OCI-LY7 (cell line): ENCODE measurements at places on chromosomes 3 and 15. TPM values are rescaled to one million over a fixed set of nuclear protein-coding genes. Genes with fewer than 3 reads are reported as not detected.

DNA sequence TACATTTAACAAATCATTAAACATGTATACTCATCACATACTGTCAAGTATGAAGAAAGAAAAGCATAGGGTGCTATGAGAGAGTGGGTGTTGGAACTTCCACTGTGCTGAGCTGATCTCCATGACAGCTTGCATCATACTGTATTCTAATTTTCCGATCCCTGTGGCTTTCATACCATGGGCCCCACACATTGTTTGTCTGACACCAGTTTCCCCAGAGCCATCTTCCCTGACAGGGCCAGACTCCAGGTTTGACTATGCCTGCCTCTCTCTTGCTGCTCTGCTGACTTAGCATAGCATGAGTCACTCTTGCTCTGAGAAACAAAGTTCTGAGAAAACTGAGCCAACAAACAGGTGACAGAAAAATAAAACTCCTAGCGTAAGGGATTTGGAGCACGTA, 37.0 kb upstream of the CASR start:
- no peak for DNase-seq

DNA sequence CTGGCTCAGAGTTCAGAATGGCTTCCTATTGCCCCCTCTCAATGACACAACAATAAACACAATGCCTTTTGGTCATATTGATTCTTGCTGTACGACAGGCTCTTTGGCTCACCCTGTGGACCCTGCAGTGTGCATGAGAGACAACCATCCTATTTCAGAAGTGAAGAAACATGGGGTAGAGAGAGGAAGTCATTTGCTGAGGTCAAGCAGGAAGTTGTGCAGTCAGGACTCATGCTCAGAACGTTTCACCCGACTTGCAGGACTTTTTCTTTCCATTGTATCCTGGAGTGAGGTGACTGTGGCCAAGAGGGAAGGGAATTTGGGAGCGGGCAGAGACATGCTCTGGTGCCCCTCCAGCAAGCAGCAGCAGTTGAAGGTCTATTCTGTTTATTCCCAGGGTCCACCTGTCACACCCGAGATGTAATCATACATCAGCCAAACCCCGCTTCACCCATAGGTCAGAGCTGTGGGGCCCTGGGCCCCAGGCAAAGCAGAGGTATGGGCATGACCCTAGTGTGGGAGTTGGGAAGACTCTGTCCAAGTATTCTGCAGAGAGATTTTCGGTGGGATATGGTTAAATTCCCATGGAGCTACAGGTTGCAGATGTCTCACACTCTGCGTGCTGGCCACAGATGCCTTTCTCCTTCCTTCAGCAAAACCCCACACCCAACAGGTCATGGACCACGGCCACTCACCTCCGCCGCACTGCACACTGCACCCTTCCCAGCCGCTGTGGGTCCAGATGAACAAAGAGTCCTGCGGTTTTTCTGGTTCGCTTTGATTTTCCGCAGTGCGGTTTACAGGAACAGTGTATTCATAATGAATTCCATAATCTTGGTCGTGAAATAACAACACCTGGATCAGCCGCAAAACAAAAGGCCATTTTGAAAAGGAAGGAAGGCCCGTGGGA, 290.6 kb downstream of the ADAMTS17 start:
- DNase-seq, result no peak

- DNase-seq, result no peak
These were observed 51.7 kb upstream of the TJP1 start for GRCh38 chr15:29873947-29874411.

DNA sequence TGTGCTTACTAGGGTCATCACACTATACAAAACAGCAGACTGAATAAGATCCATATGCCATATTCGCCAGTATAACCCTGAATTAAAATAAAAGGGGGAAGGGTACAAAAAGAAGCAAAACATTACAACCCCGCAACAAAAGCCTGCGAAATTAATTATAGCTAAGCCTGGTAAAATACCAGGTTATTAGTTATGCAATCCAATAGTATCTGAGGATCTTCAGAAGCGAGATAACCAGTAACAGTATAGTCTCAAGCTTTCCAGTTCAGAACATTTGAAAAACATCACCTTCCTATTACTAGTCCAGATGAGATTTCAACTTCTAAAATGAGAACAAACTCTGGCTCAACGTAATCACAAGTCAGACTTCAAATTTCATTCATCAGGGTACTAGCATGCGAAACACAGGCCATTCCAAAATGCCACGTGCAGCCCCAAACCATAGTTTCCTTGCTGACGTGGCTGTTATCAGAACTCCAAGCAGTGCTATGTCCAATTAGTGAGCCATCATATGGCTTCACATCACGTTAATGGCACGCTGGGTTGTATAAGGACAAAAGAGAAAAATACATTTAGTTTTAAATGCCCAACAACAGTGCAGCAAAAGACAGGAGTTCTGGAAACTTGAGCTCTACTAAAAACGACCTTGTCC, 1.1 kb downstream of the SSR3 start:
- peak; percentile 24 for DNase-seq

- DNase-seq, result no peak
These were observed 1552.3 kb downstream of the OTOL1 start for GRCh38 chr3:163048881-163049280.

DNA sequence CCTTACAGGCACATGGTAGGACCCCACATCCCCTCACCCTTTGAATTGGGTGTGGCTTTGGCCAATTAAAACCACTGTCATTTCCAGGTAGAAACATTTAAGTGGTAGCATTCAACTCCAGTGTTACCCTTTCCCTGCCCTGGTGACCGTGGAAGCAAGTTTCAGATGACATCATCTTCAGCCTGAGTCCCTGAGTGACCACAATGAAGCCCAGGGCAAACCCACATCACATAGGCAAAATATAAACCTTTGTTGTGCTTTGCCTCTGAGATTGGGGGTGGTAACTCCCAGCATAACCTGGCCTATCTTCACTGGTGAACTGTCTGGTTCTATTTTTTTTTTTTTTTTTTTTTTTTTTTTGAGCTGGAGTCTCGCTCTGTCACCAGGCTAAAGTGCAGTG, 404.0 kb upstream of the WNT5A start:
- DNase-seq, result no peak

DNA sequence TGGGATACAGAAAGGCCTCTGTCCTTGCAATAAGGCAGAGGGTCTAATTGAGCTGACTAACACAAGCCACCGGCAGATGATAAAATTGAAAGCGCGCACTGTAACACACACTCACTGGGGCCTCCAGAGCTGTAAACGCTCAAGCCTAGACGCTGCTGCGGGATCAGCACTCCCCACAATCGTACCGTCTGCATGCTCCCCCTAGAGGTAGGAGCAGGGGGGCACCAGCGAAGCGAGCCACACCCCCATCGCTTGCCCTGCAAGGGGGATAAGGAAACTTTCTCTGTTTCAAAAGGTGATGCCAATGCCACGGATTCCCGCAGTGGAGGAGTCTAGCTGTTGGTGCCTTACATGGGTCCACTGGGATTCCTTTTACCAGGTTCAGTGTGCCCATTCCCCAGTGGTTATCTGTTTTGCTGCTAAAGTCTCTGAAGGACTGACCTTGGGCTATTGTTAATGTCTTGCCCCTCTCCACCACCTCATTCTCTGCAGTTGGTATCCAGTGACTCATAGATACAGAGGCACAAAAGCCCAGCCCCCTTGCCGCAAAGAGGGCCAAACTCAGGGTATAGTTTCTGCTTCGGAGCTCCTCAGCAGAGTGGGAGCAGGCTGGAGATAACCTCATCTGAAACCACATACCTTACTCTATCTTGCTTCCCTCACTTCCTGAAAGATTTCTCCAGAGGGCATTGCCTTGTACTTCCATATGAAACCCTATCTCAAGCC, 139.3 kb upstream of the KBTBD8 start:
- DNase-seq, result no peak

GRCh38 chr3:43191116-43191515, 85.2 kb upstream of the POMGNT2 start:
- no peak for DNase-seq

Gene SQOR
- total RNA-seq, result 0.42 and 0.89 TPM in 2 replicates

Gene GOLGA8Q
- total RNA-seq, result not detected in 2 replicates

Gene SCN5A
- not detected in 2 replicates for total RNA-seq

Gene UTS2B
- 0.65 and 1.1 TPM in 2 replicates for total RNA-seq

Gene A4GNT
- not detected in 2 replicates for total RNA-seq
